T-helper 2 cell treated with Interferon-gamma antibody and Interleukin-4, amounts not matched to agents 100 ng/mL and 5 ng/mL, for 36 hours (primary cell): ENCODE measurements at places on chromosomes 12 and 14. TPM values are rescaled to one million over a fixed set of nuclear protein-coding genes. Genes with fewer than 3 reads are reported as not detected.

Gene IFT81
- 1.2 and 2.3 TPM in 2 replicates for total RNA-seq

Gene DDN
- total RNA-seq: 0.16 and 0.23 TPM in 2 replicates

Gene ADGRD1
- 0.50 and 0.61 TPM in 2 replicates for total RNA-seq

Gene GPR135
- total RNA-seq: 1.6 and 1.9 TPM in 2 replicates

Gene PPP4R4
- 0.64 and 1.1 TPM in 2 replicates for total RNA-seq

Gene VSIG10
- total RNA-seq: 5.7 and 9.8 TPM in 2 replicates

Gene RBMS2
- total RNA-seq: 6.4 and 8.7 TPM in 2 replicates

Gene MGST1
- total RNA-seq: 1.2 and 1.4 TPM in 2 replicates

Gene DBX2
- total RNA-seq: not detected in 2 replicates

Gene ZNF891
- total RNA-seq: 2.3 and 2.4 TPM in 2 replicates

Gene SPIC
- total RNA-seq: not detected in 2 replicates

Gene LTBP2
- total RNA-seq: 0.09 and 0.16 TPM in 2 replicates

Gene SLC4A8
- 10.4 and 10.8 TPM in 2 replicates for total RNA-seq

Gene ANKLE2
- total RNA-seq: 97.9 and 104 TPM in 2 replicates

Gene DUSP6
- 154 and 158 TPM in 2 replicates for total RNA-seq

Gene KRT77
- not detected in 2 replicates for total RNA-seq

Gene ZBTB42
- 5.4 and 5.5 TPM in 2 replicates for total RNA-seq

Gene STAC3
- total RNA-seq: 8.8 and 9.1 TPM in 2 replicates

Gene INTS13
- 43.9 and 44.6 TPM in 2 replicates for total RNA-seq

Gene ZFHX2
- 0.98 and 1.3 TPM in 2 replicates for total RNA-seq

Gene TC2N
- 202 and 210 TPM in 2 replicates for total RNA-seq

Gene OR6J1
- not detected in 2 replicates for total RNA-seq

Gene ST8SIA1
- total RNA-seq: 0.32 and 0.39 TPM in 2 replicates

Gene PTGDR
- total RNA-seq: 0.66 TPM in 2 replicates

Gene CLEC6A
- 0.09 TPM in 1 of 2 replicates, not detected in the other for total RNA-seq

Gene TMPRSS12
- not detected in 2 replicates for total RNA-seq

Gene TMEM119
- total RNA-seq: 0.30 and 0.41 TPM in 2 replicates

Gene TSPAN31
- 17.3 and 17.9 TPM in 2 replicates for total RNA-seq

Gene GATC
- 27.9 and 29.0 TPM in 2 replicates for total RNA-seq

Gene WSCD2
- not detected in 2 replicates for total RNA-seq

Gene GPR137C
- 0.34 and 0.50 TPM in 2 replicates for total RNA-seq
